ENCODE measurements at places on chromosomes 3 and 15.

GRCh38 chr3:152048831-152049230, 175.4 kb downstream of the SUCNR1 start:
- DNase-seq, result no peak

GRCh38 chr15:84840741-84841429, 23.7 kb downstream of the ALPK3 start:
- DNase-seq, result no peak

GRCh38 chr15:67953299-67953698, 100.8 kb upstream of the PIAS1 start:
- DNase-seq, result no peak

DNA sequence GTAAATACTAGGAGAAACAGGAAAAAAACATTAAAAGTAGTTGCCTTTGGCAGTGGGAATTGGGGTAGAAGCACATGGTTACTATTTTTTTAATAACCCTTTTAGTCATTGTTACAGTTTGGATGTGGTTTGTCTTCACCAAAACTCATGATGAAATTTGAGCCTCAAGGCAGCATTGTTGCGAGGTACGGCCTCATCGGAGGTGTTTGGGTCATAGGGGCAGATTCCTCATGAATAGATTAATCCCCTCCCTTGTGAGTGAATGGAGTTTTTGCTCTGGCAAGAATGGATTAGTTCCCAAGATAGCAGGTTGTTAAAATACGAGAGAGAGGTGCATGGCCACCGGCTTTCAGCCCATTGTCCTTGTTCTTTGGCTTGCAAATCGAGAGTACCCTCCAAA, 92.6 kb downstream of the LEKR1 start:
- no peak for DNase-seq

GRCh38 chr15:42710662-42711061, 26.3 kb downstream of the CDAN1 start:
- no peak for DNase-seq

GRCh38 chr3:82002986-82003642, 241.7 kb upstream of the GBE1 start:
- DNase-seq, result no peak

- DNase-seq, result no peak
These were observed 24.7 kb downstream of the MINDY2 start for GRCh38 chr15:58795825-58796224.

Data from activated CD4-positive, alpha-beta T cell treated with anti-CD3 and anti-CD28 coated beads for 48 hours (primary cell).